ENCODE measurements at places on chromosomes 7 and 10. TPM values are rescaled to one million over a fixed set of nuclear protein-coding genes. Genes with fewer than 3 reads are reported as not detected.

FAM237B gene
- total RNA-seq = not detected

DNA sequence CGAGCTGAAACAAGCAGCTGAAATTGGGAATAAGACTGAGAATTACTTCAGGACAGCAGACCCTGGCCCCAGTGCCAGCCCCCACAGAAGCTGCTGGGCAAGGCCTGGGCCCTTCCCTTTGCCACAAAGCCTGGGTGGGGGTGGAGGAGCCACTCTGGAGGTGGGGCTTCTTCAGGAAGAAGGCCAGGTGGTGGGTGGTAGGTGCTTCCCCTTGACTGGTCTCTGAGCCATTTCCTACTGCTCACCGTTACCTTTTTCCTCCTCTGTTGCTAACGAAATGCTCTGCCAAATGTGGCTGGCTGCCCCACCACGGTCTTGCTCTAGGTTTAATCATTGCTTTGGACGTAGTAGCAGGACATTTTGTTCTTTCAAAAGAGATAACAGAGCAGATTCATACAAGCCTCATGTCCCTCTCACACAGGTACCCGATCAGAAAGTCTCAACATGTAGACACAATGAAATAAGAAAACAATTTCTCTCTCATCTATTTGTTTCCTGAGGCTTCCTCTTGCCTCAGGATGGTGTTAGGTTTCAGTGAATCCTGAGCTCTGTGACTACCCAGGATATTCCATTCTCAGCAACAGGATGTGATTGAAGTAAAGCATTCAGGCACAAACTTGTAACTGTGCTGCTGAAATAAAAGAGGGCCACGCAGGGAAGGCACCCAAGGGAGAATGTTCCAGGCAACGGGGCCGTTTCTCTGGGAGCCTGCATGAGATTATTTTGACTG, 66.5 kb downstream of the WDR11 start:
- DNase-seq = no peak

- no peak for DNase-seq
These were observed 336.0 kb downstream of the PLXNA4 start for GRCh38 chr7:132240262-132240661.

DNA sequence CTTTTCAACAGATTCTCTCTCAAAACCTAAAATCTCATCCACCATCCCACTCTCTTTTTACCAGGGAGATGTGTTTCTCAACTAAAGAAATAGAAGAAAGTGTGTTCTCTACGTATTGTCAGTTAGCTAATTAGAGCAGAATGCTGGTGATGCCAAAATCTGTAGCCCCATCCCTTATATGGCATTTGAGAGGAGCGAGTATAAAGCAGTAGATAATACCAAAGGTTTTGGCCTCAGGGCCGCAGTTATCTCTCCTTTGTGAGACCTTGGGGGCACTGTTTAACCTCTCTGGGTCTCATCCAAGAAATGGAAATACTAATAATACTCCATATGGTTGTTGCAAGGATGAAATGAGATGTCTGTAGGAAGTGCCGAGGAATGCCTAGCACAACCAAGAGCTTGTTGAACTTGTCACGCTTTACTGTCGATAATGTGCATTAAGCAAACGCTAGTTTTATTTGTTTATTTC, 456 bp upstream of the DLD start:
- DNase-seq = no peak

DNA sequence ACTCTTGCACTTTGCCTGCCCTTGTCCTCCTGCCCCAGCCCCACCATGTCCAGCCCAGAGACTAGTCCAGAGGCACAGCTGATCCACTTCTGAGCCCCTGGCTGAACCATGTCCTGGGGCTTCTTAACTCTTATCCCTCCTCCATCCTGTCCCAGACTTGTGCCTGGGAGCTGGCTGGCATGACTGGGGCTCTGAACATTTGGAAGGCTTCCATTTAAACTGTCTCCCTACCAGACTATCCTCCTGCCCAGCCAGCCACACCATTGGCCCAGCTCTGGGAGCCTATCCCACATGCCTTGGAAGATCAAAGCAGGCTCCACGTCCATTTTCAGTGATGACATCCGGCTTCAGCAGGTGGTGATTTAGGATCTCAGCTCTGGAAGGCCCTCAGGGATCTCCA, 57.4 kb downstream of the FAM241B start:
- DNase-seq = no peak

All from CD4-positive, CD25-positive, alpha-beta regulatory T cell (primary cell).